Mucosa of descending colon (tissue), 3 donors: ENCODE measurements at places on chromosomes 1 and 21.

GRCh38 chr1:173222149-173223030 is 15.3 kb upstream of the TNFSF4 start:
- no peak for DNase-seq

DNA sequence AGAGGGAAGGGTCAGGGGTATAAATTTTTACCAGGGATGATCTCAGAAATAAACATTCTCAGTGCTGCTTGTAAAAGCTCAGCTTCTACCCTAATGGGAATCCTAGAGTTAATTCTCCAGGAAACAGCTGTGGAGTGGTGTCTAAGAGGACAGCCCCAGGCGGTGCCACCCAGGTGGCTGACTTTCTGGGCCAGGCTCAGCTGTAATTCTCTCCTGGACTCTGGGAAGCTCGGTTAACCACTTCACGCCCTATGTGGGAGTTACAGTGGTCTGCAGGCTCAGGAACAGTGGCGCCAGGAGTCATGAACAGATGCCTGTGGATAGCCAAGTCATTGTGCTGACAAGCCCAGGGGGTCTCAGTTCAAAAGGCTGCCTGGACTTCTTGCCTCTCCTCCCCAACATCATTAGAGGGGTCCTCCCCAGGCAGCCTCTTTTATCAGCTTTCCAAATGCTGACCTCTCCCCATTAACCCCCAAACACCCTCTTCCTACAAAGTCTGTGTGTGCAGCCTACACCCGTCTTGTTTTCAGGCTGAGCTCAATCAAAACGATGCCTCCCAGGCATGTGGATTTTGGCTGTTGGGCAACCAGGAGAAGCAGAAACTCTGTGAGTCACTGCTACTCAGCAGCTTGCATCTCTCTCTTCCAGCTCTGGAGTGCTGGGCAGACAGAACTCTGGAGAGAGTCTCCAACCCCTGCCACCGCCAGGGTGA is 1.2 kb downstream of the HHIPL2 start:
- DNase-seq, result no peak

DNA sequence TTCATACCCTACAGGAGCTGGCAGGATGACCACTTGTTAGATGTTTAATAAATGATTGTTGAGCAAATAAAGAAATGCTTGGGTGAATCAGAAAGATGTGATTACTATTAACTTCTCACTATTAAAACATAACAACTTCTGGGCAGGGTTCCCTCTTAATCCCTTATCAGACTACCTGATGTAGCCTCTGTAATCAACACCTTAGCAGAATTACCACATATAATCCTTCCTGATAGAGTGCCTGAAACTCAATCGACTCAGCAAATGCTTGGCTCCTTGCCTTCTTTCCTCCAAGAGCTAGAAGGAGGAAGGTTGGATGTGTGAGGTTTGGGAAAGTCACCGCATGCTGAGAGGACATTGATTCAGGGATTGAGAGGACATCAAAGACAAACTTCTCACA is 34.8 kb upstream of the DSCAM start:
- DNase-seq, result no peak

- no peak for DNase-seq
Measured at GRCh38 chr1:110076789-110077500, 6.5 kb upstream of the ALX3 start.

DNA sequence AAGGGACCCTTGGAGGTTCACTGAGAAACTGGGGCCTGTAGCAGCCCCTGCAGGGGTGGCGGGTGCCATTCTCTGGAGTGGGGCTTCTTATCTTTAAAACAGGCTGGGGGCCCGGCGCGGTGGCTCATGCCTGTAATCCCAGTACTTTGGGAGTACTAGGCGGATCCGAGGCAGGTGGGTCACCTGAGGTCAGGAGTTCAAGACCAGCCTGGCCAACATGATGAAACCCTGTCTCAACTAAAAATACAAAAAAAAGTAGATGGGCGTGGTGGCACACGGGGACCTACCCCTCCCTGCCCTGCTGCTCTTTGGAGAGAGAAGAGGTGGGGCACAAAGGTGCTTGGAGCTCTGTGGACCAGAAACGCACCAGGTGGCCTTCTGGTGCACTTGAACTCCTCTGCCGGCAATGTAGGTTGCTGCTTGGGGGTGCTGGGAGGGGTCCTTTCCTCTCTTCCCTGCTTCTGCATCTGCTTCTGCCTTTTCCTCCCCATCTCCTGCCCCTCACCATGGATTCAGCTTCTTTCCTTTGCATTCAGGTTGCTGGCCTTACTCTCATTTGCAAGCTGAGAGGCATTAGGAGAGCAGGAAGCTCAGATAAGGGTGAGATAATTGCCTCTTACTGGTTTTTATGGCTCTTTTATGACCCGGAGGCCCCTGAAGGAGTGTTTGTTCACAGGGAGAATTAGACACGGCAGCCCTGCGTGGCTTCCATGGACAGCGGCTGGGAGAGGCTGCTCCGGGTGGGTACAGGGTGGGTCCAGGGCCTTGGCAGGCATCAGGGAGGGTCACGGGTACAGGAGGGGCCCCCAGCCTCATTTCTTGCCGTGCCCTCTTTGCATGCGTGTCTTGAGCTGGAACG is 57.4 kb downstream of the ARHGEF10L start:
- DNase-seq, result peak; percentile 90

DNA sequence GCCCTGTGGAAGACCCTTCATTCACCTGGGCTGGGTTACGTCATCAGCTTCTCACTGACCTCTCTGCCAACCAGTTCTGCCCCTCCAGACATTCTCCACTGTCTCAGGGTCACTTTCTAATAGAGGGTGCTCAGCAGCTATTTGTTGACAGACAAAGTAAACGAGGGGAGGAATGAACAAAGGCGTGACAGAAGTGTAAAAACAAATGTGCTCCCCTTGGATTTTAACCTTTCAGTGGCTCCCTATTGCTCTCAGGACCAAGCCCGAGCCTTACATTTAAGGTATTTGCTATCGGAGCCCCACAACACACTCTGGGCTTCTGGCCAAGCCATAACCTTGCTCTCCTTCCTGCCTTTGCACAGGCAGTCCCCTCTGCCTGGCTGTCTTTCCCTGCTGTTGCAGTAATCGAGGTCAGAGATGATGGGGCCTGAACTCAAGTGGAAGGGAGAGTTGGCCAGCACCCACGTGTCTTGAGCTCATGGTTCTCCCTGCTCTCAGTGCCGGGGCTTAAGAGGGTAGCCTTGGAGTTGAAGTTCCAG is 9.3 kb upstream of the MARCKSL1 start:
- peak; percentile 58 for DNase-seq

GRCh38 chr1:60923389-60924087 is 158.8 kb upstream of the NFIA start:
- peak; percentile 30 for DNase-seq

DNA sequence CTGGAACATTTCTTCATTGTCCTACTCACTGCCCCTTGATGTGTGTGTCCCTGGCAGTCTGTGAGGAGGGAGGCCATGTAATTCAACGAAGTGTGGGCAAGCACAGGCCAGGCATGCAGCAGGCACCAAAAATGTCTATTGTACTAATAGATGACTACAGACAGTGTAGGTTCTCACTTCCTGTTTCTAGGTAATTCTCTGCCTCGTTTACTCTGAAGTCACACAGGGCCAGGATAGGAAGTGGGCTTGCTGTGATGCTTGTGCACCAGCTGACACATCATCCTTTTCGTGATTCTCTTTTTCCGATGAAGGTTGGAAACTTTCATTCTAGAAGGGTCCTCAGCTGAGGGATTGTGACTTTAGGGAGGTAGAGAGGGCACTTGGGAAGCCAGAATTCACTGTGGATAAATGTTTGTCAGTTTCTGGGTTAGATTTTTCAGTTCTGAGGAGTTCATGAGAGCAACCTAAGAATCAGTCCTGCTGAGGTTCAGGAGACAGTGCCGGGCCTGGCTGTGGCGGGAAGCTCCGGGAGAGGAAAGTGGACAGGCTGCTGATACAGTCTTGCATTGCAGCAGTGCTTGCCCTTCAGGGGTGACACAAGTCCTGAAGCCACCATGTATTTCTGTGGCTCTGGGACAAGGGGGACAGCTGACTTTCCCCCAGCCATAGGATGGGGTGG is 4.3 kb upstream of the CSF1 start:
- DNase-seq, result no peak

DNA sequence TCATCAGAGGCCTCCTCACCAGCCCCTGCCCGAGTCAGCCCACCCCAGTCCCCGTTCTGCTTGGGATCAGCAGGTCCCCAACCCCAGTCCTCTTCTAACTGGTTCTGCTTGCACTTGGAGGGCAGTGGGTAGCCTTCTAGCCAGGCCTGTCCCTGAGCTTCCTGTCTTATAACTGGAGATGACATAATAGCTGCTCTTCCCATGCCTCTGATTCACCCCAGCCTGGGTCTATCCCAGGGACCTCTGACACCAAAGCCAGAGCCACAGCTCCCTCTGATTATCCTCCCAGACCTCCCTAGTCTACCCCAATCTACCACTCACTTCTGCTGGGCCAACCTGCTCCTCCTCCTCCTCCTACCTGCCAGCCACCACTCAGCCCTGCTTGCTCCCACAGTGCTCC is 31.4 kb downstream of the IQGAP3 start:
- DNase-seq, result no peak
